ENCODE measurements at places on chromosomes 4 and X.
A peak's percentile ranks its signal among the peaks of the same experiment; 100 is the strongest.

GRCh38 chr4:189069772-189070171 is 870.9 kb upstream of the FRG1 start:
- DNase-seq: no peak

GRCh38 chr4:159608436-159608835 is 505.6 kb downstream of the RAPGEF2 start:
- no peak for DNase-seq

- DNase-seq: no peak
Observed at GRCh38 chr4:189592890-189593289, 347.8 kb upstream of the FRG1 start.

DNA sequence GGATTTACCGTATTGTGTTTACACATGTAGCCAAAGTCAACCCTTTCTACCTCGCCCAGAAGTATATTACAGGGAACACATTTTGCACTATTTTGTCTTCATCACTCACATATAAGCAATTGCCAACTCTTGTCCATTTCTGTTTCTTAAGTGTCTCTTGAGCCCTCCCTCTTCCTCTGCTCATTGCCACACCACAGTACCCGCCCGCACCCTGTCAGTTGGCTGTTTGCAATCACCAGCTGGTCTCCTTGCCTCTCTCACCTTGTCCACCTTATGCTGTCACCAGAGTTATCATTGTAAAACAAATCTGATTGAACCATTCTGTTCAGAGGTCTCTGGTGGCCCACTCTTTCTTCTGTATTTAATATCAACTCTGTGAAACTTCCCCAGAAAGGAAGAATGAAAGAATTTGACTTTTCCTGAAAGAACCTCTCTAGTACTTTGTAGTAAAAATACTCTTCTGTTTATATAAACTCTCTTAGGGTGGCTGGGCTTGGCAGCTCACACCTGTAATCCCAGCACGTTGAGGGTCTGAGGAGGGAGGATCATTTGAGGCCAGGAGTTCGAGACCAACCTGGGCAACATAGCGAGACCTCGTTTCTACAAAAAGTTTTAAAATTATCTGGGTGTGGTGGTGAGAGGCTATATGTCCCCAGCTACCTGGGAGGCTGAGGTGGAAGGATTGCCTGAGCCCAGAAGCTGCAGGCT is 50.2 kb downstream of the ING2 start:
- no peak for DNase-seq

DNA sequence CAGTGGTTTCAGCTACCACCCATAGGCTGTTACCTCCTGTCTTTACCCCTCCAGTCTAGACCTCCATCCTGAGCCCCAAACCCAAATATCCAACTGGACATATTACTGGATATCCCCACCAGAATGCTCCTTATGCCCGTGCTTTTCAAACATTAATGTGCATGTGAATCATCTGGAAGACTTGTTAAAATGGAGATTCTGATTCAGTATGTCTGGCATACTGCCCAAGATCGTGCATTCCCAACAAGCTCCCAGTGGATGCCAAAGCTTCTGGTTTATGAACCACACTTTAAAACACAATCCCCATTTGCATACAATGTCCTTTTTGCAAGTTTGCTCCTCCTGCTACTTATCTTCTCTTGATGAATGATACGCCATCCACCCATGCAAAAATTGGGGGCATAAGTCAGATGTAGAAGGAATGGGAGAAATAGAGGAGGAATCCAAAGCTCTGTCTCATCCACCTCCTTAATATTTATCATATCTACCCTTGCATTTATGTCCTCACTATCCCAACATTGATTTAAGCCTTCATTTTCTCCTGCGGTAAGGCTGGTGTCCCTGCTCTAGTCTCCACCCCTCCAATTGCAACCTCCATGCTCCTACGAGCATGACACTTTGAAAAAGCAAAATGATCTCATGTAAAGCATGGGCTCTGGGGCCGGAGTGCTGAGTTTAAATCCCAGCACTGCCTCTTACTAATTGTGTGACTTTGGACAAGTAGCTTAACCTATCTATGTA is 7.4 kb upstream of the PGRMC1 start:
- no peak for DNase-seq

DNA sequence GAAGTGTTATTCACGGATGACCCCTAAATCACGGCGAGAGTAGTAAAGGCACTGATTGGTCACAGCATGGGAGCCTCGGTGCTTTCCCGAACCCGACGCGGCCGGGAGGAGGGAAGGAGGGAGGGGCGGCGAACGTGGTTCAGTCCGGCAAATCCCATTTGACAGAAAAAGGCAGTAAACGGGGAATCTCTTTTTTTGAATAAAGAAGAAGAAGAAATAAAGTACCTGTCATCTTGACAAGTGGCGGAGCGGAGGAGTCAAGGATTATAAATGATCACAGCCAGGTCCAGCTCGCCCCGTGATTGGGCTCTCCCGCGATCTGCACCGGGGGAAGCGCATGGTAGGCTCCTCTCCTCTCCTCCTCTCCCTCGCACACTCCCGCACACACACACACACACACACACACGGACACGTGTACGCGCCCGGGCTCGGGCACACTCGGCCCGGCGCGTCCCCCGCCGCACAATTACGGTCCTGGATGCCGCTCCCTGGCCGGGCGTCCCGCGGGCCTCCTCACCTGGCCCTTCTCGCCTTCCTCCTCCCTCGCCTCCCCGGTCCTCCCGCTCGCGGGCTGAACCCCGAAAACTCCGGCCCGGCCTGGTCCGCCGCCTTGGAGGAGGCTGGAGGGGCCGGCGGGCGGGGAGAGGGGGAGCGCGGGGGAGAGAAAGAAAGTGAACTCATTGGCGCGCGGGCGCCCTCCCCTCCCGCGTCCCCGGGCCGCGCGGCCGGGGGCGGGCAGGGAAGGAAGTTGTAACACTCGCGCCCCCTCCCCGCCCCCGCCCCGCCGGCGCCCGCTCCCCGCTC is 99.2 kb upstream of the TENM3 start:
- peak; percentile 81 for DNase-seq

GRCh38 chrX:112457788-112458187 is 221.9 kb downstream of the LHFPL1 start:
- DNase-seq: no peak

- no peak for DNase-seq
Observed at GRCh38 chr4:47315346-47315745, 148.2 kb downstream of the COMMD8 start.

GRCh38 chrX:23864742-23865326 is 42.9 kb downstream of the APOO start:
- DNase-seq: no peak

- DNase-seq: peak; percentile 52
Observed at GRCh38 chr4:75995727-75996126, 5.0 kb upstream of the SDAD1 start.

- DNase-seq: no peak
Observed at GRCh38 chr4:117417856-117418255, 332.5 kb upstream of the TRAM1L1 start.

DNA sequence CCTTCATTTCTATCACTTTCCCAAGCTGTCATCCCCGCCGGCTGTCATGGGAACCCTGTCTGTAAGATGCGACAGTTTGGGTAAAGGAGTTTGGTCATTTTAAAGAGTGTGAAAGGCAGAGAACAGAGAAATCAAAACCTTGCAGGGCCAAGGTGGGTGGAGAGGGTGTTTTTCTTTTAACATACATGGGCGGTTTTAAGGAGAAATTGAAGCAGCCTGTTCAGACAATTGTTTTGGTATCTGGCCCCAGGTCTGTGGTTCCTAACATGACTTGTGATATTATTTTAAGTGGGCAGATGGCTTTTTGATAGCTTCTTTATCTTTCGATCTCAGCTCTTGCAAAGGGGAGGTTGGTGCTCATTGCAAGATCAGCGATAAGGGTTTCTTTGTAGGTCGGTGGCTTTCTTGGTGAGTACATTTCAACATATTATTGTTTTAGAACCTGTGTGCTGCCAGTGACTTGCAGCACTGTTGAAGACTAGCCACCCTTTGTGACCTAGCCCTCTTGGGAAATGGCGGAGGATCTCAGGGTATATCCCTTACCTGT is 3.7 kb downstream of the PPP1R3F start:
- no peak for DNase-seq

GRCh38 chr4:113433116-113433515 is 328.4 kb downstream of the CAMK2D start:
- DNase-seq: no peak

DNA sequence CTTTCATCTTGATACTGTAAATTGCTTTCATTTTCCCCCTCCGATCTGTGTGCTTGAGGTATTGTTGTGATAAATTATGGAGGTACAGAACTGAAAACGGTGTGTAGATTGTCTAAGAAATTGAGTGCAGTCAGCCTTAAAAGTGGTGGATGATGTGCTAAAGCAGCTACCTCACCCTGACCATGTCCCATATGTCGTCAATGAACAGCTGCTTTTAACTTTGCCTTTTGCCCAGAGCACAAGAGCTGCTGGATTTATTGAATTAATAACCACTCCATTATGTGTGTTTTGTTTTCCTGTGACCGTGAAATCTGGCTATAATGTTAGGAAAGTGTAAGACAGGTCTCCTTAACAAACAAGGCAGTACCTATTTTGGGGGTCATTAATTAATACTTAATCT is 581.9 kb upstream of the PITX2 start:
- DNase-seq: no peak

DNA sequence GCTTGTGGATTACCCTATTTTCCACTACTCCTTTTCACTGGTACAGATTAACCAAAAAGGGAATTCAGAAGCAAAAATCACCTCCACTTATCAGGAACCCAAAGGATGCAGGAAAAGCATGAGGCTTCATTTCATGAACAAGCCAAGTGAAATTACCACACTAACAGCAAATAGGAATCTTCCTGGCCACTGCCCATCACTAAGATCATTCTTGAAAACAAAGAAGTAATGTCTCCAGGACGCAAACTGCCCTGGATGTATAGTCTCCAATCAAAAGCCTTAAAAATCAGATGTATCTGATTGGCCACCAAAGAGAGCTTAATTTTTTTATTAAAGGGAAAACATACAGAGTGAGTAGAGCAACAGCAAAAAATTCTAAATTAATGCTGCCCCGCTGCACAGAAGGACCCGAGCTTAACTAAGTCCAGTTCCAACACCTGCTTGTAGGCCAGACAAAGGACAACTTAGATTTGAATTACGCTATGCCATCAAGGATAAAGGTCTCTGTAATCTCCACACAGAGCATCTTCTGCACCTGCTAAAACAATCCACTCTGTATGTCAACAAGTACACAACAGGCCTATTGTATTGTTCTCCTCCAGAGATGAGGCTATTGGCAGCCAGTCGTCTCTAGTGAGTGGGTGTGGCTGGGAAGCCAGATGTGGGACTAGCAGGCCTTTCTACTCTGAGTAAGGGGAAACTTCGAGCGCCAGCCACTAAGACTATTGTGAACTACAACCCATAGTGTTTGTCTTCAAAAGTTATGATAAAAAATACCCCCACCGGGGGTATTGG is 12.4 kb downstream of the ZDHHC9 start:
- no peak for DNase-seq

GRCh38 chrX:38664285-38664684 is 102.9 kb downstream of the TSPAN7 start:
- DNase-seq: peak; percentile 5

GRCh38 chr4:1870578-1871443 is at the start of gene NSD2:
Gene NSD2, plus strand, starts transcription at chr4:1871393. Its CDS starts 29,262 bp downstream, at chr4:1900655.
- DNase-seq: peak; percentile 94

- no peak for DNase-seq
Observed at GRCh38 chr4:42600578-42600977, 56.3 kb downstream of the ATP8A1 start.

DNA sequence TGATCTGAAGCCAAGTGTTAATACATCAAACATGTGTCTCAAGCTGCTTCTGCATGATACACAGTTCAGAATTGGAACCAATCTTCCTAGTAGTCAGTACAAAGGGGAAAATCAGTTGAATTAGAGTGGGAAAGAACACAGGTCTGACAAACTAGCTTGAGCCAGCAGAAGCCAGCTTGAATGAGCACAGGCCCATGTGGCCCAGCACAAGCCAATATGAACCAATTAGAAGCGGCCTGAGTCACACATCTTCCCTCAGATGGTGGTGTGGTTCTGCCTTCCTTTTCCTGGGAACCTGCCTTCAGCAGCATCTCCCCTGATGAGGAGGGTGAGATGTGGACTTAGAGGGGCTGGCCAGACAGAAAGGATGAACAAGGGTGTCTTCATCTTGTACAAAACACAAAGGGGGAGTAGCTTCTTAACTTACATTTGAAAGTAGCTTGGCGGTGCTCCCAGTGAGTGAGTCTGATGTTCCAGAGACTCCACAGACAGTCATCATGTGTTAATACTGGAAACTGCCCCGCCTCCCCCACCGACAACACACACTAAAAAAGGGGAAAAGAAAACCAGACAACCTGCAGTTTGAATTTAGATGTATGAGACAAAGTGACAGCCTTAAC is 72.0 kb downstream of the FRMPD4 start:
- DNase-seq: no peak

GRCh38 chr4:113617195-113617594 is 144.3 kb downstream of the CAMK2D start:
- DNase-seq: no peak

DNA sequence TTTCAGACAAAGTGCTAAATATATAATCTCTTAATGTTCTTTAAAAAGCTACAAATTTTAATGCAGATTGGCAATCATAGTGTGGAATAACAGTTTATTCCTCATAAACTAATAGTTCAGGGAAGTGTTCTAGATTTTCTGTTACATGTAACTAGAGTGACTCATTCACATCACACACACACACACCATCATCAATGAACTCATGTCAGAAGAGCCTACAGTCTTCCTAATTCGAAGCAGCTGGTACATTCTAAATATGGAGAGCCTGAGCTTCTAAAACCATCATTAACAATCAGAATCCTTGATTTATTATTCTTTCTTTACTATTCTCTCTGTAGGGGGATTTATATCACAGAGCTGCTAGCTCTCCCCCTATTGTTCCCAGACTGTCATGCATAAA is 49.6 kb downstream of the DKK2 start:
- no peak for DNase-seq

DNA sequence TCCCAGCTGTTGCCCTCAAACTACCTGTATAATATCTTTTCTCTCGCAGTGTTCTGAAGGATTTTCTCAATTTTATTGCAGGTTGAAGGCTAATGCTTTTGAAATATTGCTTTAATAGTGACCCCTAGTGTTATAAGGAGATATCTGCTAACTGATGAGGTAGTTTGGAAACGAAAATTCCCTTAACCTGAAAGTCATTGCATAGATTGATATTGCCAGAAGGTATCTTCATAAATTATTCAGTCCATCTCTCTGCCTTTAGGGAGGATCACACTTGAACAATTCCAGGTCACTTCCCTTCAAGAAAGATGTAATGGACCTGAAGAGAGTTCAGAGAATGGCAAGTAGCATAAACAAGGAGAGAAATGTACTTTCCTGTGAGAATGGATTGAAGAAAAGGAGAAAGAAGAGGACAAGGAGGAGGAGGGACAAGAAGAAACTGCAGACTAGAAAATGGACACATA is 44.1 kb downstream of the TIGD4 start:
- DNase-seq: no peak

DNA sequence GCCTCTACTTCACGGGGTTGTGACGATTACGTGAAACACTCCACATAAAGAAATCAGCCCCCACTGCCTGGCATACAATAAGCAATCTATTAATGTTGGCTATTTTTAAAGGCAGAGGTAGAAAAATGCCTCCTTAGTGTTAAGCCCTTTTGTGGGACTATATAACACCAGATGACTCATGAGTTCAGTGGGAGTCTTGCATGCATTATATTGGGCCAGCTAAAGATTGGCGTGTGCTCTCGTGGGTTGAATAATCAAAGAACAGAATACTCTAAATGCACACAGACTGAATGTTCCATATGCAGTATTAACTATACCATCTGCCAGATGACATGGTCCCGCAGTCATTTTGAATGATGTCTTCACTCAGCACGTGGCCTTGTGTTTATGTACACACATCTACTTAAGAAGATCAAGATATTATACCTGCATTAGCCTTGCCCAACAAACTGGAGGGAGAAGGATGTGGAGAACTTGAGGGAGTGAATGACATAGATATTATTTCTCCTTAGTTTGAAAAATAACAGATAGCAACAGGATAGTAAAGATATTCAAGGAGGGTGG is 85.0 kb upstream of the MYOZ2 start:
- no peak for DNase-seq
